ENCODE measurements at places on chromosomes 5 and 9.

DNA sequence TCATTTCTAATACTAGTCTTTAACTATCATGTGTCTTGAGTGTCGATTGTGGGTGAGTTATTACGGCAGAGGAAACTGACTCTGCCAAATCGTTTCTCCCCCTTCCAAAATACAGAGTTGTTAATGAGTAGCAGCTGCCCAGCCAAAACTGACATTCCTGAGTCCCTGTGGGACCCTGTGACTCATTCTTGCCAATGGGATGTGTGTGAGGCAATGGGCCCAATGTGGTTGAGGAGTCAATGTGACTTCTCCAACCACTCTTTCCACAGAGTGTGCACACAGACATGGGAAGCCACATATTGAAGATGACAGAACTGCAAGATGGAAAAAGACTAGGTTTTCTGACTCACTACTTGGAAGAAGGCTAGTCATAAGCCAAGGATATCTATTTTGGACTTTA, 434.7 kb downstream of the DTWD2 start:
- DNase-seq: peak; percentile 95

GRCh38 chr5:141850244-141850768, 27.9 kb downstream of the PCDH1 start:
- DNase-seq: peak; percentile 41

- DNase-seq: no peak
Observed at GRCh38 chr9:68964765-68965164, 49.1 kb downstream of the PRKACG start.

DNA sequence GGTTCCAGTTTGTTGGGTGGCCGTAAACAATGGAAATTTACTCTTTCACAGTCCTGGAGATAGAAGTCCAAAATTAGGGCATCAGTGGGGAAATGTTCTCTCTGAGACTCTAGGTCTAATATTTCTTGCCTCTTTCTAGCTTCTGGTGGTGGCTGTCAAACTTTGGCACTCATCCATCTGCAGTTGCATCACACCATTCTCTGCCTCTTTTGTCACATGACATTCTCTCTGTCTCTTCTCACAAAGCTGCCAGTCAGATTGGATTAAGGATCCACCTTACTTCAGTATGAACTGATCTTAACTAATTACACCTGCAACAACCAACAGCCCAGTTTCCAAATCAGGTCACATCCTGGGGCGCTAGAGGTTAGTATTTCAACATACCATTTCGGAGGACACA, 222.9 kb upstream of the FTMT start:
- no peak for DNase-seq

GRCh38 chr5:90866333-90866732, 307.7 kb downstream of the ADGRV1 start:
- peak; percentile 56 for DNase-seq

DNA sequence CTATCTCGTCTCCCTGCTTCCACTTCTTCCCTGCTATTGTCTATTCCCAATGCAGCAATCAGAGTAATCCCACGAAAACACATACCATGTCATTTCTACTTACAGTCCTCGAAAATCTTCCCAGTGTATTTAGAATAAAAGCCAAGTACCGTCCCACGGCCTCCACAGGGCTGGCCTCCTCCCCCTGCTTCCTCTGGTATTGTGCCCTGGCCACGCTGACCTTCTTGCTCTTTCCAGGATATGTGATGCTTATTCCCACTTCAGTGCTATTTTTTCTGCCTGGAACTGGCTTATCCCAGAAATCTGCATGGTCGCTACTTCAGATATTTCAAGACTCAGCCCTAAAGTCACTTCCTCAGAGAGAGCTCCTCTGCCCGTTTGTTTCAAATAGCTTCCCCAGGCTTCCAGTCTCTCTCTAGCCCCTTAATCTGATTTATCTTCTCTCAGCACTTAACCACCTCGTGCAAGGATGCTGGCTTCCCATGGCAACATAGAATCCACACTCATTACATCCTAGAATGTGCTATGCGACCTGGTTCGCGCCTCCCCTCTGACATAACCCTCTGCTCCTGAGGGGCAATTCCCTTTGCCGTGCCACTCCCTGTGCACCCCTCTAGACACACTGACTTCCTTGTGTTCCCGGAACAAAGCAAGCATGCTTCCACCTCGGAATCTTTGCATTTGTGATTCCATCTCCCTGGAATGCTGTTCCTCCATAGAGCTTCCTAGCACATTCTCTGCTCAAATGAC, 365.9 kb downstream of the ZSWIM6 start:
- DNase-seq: no peak

GRCh38 chr5:968881-969280, 39.7 kb upstream of the NKD2 start:
- DNase-seq: no peak

DNA sequence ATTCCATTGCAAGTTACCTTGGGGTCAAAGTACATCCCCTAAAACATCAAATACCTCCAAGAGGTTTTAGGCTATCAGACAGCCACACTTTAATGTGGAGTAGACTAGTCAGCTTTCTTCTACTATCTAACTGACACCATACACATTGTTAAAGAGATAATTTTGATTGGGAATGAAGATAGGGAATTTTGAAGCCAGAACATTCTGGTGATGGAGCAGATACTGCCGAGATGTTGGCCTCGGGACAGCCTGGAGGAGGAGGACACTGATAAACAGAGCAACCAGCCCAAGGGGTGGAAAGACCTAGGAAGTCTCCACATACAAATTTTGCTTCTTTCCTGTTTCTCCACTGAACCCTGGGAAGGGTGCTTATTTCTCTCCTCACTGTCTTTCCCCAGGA, 14.9 kb downstream of the TJP2 start:
- no peak for DNase-seq

- DNase-seq: no peak
Observed at GRCh38 chr9:119868694-119869093, 499.5 kb upstream of the BRINP1 start.

GRCh38 chr9:86909388-86909787, 37.9 kb downstream of the GAS1 start:
- peak; percentile 48 for DNase-seq

GRCh38 chr9:112033237-112034215, 136.9 kb downstream of the UGCG start:
- no peak for DNase-seq

GRCh38 chr9:84736081-84736480, 66.6 kb downstream of the NTRK2 start:
- no peak for DNase-seq

GRCh38 chr5:97923496-97923895, 740.4 kb upstream of the RIOK2 start:
- no peak for DNase-seq

GRCh38 chr9:136902259-136902821, 16.0 kb downstream of the TRAF2 start:
- no peak for DNase-seq

- DNase-seq: no peak
Observed at GRCh38 chr9:137709411-137710101, 90.8 kb downstream of the EHMT1 start.

DNA sequence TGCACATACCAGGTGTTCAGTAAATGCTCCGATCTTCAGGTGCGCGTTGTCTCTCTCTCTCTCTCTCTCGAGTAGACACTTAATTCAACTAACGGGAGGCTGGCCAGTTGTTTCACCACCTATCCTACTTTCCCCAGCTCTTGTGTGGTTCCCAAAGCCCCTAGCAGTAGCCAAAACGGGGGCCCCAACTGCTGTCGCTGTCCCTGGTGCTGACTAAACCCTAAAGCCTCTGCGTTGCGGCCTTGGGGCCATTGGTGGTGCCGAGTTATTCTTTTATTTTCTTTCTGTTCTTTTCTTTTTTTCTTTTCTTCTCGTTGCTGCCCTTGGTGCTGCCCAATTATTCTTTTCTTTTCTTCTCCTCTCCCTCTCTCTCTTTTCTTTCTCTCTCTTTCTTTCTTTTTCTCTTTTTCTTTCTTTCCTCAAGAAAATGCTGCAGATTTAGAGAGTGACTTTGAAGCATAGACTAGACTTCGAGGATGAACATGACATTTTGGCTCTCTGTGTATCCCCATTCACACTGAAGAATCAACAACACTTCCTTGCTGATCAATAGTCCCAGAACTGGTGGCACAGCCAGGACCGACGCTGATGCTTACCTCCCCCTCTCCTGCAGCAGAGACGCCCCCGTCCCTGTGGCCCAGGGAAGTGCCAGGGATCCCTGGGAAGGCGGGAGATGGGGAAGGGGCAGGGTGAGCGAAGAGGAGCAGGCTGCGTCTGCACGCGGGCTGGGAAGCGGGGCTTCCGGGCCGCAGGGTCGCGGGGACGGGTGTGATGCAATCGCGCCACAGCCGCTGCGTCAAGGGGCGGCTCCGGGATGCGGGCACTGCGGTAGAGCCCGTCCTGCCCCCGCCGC, at the start of gene FBLL1:
Gene FBLL1 (plus strand): TSS at position 785 of the 853 bp plus-strand sequence. CDS start 200 bp downstream, outside the sequence.
- no peak for DNase-seq

GRCh38 chr9:17057729-17058128, 77.1 kb upstream of the CNTLN start:
- DNase-seq: no peak

- DNase-seq: peak; percentile 100
Observed at GRCh38 chr5:111997711-111998110, 240.7 kb upstream of the NREP start.

DNA sequence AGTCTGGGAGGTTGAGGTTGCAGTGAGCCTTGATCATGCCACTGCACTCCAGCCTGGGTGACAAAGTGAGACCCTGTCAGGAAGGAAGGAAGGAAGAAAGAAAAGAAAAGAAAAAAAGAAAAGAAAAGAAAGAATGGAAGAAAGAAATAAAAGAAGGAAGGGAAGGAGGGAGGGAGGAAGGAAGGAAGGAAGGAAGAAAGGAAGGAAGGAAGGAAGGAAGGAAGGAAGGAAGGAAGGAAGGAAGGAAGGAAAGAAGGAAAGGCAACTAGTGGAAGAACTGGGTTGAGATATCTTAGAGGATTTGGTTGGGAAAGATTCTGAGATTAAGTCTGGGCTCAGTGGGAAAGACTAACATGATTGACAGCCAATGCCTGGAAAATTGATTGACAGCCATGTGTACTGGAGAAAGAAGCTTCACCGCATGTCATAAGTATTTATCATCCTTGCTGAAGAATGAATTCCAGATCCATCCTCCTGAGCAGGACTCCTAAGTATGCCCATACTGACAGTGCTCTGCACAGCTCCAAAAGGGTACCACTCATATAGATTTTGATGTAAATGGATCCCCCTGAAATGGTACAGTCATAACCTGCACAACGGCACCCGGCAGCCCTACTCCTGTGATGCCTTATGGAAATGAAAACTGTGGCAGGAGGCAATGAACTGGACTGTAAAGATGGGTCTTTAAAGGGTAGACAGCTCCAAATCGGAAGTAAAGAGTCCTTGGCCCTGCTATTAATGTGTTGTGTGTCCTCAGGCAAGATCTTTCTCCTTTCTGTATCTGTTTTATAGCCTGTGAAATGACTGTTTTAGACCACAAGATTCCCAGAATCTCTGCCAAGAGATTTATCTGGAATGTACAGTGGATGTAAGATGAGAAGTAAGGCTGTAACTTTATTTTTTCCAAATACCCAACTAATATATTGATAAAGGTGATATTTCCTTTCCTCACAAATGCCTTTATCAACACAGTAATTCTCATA, 16.9 kb upstream of the ADRA1B start:
- DNase-seq: peak; percentile 49

DNA sequence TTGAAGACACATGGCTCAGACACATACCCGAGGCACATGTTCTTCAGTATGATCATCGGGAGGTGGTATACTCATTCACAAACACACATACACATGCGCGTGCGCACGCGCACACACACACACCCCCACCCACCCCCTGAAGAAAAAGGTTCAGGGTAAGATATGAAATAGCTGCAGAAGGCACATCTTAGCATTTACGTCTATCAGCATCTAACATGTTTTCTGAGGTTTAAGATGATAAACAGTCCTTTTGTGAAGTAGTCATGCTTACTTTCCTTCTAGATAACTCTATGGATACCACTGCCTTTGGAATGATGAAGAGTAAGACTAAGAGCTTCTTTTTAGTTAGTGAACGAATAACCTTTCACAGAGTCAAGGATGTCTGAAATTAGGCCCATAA, 105.1 kb upstream of the GNA14 start:
- DNase-seq: no peak

GRCh38 chr5:112528928-112529327, 109.9 kb upstream of the EPB41L4A start:
- DNase-seq: no peak
